ENCODE measurements at places on chromosomes 7 and 10. TPM values are rescaled to one million over a fixed set of nuclear protein-coding genes. Genes with fewer than 3 reads are reported as not detected.
A peak's percentile ranks its signal among the peaks of the same experiment; 100 is the strongest.

Gene ZNF853
- 1.0 TPM for total RNA-seq

GRCh38 chr10:77637532-77638320 is at the start of gene KCNMA1:
Gene KCNMA1 (minus strand): TSS chr10:77637808.
- DNase-seq: peak; percentile 79

DNA sequence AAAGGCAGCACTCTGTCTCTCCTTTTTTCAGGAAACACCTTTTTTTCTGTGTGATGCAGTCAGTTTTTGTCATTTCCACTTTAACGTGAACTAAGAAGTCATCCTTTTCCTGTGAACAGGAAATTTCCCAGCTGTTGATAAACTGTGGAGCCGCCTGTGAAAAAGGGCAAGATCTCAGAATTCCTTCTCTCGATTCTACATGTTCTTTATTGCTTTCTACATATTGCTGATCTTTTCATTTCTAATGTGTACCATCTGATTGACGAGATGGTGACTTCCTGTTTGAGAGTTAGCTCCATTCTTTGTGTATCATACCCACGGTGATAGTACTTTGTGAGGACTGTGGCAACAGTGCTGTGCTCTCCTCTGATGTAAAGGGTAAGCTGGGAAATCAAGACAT is 50.4 kb downstream of the ADD3 start:
- DNase-seq: no peak

DNA sequence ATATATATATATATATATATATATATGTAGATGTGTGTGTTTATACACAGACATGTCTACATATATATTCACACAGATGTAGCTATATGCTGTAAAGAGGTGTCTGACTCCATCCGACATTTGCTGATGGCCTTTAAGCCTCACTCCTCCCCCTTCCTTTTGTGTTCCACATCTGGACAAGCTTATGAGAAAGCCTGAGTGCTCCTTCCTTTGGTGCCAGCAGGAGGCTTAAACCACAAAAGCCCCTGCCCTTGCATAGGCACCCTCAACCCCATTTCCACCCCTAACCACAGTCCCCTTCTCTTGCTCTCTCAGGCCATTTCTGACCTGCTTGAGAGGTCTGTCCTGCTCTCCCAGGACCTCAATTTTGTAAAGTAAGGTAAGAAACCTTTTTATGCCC is 98.7 kb downstream of the SVOPL start:
- DNase-seq: no peak

DNA sequence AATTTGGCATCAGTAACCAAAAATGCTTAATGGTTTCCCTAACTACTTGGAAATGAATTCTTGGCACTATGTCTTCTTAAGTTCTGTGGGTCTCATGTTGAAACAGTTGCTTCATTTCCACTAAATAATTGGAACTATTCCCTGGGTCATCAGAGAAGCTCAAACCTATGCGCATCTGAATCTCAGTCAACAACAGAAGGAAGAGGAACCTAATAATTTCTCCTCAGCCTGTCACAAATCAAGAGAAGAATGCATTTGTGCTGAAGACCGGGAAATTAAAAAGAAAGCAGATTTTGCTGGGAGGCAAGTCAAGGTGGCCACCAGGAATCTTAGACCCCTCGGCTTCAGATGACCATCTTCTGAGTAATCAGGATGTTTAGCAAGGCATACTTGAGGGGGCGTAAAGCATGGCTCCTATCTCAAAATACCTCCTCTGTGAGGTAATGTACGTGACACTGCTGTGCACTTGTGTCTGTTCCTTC is 41.4 kb downstream of the TOMM7 start:
- DNase-seq: no peak

DNA sequence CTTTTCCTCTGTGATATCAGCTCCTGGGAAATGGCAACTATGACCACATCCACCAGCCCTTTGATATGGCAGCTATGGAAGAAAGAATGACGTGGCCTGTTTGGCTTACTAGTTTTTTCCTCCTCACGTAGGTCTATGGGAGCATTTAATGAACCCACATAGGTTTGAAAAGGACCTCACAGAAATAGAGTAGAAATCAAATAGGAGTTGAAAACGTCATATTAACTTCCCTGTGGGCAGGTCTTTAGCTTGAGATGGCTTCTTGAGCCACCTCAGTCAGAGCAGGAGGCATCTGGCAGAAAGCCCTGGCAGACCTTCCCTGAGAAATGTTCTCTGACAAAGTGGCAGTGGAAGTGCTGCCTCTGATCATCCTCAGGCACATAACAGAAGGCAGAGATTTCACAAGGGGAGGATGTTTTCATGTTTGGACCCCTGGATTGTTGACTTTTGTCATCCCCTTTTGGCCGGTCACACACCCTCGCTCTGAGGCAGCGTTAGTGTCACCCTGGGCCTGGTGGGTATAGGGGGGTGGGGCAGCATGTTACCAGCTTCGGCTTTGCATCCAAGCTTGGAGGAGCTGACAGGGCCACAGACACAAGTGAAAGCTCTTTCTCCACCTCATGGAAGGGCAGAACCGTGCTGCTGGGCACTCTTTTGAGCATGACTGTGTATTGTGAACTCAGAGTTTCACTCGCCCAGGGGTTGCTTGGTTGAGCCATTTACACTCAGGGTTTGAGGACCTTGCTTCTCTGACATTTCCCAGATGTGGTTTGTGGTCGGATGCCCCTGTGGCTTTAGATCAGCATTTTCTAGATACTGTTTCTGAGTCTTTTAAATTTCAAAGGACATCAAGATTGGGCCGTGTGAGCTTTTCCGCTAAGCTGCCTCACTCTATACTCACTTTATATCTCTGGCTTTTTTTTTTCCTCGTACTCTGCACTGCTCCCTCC is 184.2 kb downstream of the STK31 start:
- DNase-seq: no peak
